ENCODE measurements at places on chromosomes 13 and 19. TPM values are rescaled to one million over a fixed set of nuclear protein-coding genes. Genes with fewer than 3 reads are reported as not detected.

DNA sequence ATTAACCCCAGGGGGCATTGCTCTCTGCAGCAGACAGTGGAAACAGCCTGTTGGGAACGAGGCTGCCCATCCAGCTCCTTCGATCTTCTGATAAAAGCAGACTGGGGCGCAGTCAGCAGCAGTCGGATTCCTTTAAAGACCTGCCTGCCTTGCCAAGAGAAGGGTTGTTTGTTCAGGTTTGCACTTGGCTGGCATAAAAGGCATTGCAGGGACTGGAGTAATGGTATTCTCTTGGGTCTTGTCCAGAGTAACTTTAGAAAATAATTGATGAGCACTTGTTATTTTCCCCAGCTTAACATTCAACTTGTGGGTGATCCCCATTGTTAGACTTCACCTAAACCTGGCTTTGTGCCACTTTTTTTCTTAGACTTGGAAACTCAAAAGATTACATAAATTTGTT, 67.3 kb upstream of the SLC10A2 start:
- DNase-seq, result no peak

DNA sequence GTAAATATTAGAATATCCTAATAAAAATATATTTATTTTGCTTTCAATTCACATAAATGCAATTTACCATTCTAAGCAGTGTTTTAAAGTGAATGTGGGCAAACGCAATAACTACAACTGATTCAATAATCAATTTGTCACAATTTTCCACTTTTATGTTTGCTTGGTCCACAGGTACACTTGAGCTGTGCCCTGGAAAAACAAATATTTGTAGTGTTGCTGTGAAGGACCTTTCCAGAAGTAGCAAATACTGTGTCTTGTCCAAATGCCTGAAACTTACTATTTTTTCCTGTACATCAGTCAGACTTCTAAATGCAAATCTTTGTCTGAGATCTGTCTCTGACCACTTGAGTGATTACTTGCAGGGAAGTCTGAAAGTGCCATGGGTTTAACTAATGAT, 845.8 kb upstream of the SLITRK5 start:
- DNase-seq, result no peak

GRCh38 chr19:36201684-36202083, 12.8 kb downstream of the ZNF565 start:
- no peak for DNase-seq

- DNase-seq, result no peak
Measured at GRCh38 chr13:109253316-109253715, 533.1 kb downstream of the IRS2 start.

Gene ETV2
- 1.7 TPM for total RNA-seq

Gene CEACAM8
- total RNA-seq, result 1.7 TPM

Gene ZNF382
- total RNA-seq, result 1.5 TPM

DNA sequence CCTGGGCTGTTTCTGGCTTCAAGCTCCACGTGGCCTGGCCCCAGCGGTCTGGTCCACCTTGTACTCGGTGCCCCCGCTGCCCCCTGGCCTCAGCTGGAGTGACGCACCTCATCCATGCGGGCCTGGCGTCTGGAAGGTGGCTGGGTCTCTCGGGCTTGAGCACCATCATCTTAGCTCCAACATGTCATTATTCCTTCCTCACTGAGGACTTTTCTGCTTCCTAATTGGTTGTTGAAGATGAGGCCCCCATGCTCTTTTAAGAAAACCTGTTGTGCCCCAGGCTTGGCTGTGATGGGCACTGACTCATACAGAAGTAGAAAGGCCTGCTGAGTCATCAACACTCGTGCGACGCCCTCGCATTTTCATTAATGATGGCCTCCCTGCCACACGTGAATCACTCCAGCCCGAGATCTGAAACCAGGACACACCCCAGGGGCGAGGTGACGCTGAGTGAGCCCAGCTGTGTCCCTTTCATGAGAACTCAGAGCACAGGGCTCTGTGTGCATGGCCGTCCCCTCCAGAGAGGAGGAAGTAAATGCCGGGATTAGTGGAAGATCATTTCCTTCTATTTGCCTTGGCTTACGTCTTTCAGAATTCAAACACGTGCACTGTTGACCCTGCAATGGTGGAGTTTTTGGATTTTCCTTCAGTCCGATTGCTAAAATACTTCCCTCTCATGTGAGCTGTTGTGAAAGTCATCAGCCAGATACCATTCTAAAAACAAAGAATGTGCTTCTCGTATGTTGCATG, 14.0 kb upstream of the GJA3 start:
- DNase-seq, result peak; percentile 60

DNA sequence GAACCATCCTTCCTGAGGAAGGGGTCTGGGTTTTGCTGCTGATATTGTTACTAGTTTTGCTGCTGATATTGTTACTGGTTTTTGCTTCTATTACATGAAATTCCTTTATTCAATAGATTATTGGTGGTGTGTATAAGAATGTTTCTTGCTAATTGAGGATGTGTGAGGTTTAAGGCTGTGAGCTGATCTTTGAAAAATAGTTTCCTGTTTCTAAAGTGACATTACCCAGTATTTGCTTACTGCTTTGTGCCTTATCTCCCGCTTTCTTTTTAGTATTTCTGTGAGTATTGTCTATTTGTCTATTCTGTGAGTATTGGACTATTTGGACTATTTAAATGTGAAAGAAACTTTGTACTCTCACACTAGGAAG, 38.2 kb upstream of the C1QTNF9 start:
- no peak for DNase-seq

- DNase-seq, result no peak
Measured at GRCh38 chr13:107518292-107518691, 697.0 kb downstream of the LIG4 start.

Gene VSTM1
- not detected for total RNA-seq

DNA sequence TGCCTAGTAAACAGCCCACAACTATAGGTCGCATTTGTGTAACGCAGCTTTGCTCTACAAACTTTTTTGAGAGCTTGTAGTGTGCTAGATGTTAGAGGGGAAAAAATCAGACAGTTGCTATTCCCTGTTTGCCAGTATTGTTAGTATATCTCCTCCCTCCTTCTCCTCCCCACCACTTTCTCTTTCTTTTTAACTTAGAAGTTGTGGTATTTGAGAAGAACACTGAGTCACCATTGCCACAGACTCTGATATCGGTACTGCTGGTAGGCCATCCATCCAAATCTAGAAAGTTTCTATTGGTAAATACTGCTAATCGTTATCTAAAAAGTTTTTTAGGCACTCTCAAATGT, 666 bp downstream of the POMP start:
- DNase-seq, result no peak

GRCh38 chr19:21901861-21902260, 65.9 kb upstream of the ZNF43 start:
- no peak for DNase-seq

Gene TICAM1
- total RNA-seq, result 40.5 TPM

GRCh38 chr13:98310485-98311199, 133.6 kb upstream of the RNF113B start:
- no peak for DNase-seq

- no peak for DNase-seq
Measured at GRCh38 chr13:27035892-27036235, 135.7 kb downstream of the USP12 start.

Gene ZNF415
- 7.2 TPM for total RNA-seq

DNA sequence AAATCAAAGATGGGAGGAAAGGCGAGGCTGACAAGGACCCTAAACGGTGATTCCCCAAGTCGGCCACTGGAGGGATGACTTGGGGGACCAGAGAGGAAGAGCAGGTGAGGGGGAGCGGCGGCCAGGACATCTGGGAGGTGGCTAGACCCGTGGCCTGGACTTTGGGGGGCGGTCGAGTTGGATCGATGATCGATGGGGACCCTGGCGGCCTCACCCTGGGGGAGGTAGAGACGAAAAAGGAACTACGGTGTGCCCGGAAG, 7.7 kb upstream of the CIRBP start:
- no peak for DNase-seq

Gene C19orf67
- 0.42 TPM for total RNA-seq

- no peak for DNase-seq
Measured at GRCh38 chr19:20470345-20471135, 95.0 kb downstream of the ZNF737 start.

Gene LMTK3
- 0.87 TPM for total RNA-seq

Gene FFAR2
- total RNA-seq, result 1.8 TPM

- DNase-seq, result no peak
Measured at GRCh38 chr19:44548736-44549135, 19.3 kb upstream of the CEACAM20 start.

GRCh38 chr19:13622766-13623715, 116.8 kb upstream of the CACNA1A start:
- no peak for DNase-seq

- no peak for DNase-seq
Measured at GRCh38 chr13:34207334-34207733, 389.4 kb downstream of the RFC3 start.

GRCh38 chr13:23352161-23352560, 81.3 kb downstream of the SACS start:
- no peak for DNase-seq

DNA sequence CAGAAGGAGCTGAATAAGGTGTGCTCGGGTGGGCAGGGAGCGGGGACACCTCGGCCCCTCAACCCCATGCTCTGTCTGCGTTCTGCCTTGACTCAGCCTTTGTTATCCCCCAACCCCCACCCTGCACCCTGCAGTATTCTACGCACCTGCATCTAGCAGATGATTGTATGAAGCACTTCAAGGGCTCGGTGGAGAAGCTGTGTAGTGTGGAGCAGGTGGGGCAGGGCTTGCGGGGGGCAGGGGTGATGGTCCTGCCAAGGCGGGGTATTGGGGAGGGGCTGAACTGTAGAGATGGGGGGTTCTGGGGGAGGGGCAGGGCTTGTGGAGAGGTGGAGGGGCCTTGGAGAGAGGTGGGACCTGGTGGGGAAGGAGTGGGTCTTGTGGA, 6.1 kb downstream of the STXBP2 start:
- DNase-seq, result no peak

- no peak for DNase-seq
Measured at GRCh38 chr13:93450191-93450621, 223.6 kb downstream of the GPC6 start.

GRCh38 chr13:23144431-23144830, 36.3 kb upstream of the SGCG start:
- no peak for DNase-seq

GRCh38 chr19:49128545-49129237, 9.3 kb downstream of the PPFIA3 start:
- DNase-seq, result no peak

DNA sequence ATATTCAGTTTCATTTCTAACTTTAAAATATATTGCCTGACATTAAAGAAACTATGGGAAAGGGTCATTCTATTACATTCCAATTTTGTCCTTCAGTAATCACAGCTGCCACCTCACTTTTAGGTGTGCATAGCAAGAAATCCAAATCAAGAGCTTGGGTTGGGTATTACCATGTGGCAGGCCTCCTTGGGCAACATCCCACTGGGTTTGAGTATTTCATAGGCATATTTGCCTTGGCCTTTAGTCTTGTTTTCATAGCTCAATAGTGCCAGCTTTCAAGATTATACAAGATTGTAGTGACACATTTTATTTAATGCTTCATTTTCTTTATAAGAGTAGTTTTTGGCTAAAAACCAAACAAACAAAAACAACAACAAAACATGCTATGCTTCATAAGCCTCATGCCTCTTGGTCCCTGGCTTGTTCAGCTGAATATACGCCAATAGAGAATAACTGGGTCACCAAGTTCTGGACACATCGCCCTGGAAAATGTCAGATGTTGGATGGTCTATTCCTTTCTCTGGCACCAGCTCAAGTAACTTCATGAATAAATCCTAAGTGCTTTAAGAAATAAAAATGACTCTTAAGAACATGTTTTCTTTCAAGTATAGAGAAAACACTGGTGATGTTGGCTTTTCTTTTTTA, 167.4 kb upstream of the STARD13 start:
- no peak for DNase-seq

GRCh38 chr13:30668312-30668711, 50.6 kb downstream of the USPL1 start:
- no peak for DNase-seq

GRCh38 chr13:106686163-106686562, 118.2 kb upstream of the ARGLU1 start:
- DNase-seq, result no peak

- DNase-seq, result no peak
Measured at GRCh38 chr19:291561-292280, 518 bp upstream of the PLPP2 start.

Gene SULT2A1
- not detected for total RNA-seq

DNA sequence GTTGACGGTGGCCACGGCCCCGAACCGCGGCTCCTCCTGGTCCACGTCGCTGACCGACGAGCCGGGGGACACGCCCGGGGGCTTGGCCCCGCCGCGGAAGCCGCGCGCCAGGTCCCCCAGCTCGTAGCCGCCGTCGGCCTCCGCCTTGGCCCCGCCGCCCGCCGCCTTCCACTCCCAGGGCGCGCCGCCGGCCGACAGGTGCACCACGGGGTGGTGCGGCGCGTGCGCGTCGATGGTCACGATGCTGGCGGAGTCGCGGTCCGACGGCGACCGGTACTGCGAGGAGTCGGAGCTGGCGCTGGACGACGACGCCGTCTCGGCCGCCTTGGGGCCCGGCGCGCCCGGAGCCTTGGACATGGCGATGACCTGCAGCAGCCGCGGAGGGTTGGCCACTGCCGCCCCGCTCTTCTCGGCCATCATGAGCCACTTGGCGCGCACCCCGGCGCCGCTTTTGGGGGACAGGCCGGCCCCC, 9.0 kb downstream of the PLPPR3 start:
- no peak for DNase-seq

DNA sequence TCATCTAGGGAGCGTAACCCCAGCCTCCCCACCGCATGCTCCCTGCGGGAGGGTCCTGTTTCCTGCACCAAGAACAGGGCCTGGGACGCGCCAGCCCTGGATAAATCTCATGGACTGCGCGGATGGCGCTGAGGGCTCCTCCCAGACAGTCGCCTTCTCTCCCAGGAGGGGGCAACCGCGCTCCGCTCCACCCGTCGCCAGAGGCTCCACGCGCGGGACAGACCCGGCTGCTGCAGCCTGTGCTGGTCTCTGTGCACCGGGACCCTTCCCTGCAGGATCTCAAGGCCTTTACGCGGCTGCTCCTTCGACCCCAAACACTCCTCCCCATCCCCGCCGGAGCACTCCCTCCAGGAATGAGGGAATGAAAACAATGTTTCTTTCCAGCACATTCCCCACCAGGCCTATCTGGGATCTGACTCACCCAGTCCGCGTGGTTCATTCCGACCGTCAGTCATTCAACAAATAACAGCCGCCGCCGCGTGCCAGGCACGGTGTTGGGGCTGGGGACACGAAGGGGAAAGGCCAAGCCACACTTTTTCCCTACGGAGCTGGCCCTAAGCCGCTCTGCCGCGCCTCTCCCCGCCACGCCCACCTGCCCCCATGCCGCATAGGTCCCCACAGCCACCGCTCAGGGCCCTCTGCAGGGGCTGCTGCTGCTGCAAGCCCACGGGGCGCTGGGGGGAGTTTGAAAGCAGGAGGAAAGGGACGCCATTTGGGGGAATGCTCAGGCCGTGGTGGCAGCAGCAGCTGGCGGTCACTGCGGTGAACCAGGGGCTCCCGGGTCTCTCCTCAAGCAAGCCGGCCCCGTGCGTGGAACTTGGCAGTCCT, 6.0 kb downstream of the PNMA8B start:
- no peak for DNase-seq

Measured in left colon (tissue), 2 donors.